CD8-positive, alpha-beta memory T cell (primary cell): ENCODE measurements at places on chromosomes 13 and 19.
A peak's percentile ranks its signal among the peaks of the same experiment; 100 is the strongest.

DNA sequence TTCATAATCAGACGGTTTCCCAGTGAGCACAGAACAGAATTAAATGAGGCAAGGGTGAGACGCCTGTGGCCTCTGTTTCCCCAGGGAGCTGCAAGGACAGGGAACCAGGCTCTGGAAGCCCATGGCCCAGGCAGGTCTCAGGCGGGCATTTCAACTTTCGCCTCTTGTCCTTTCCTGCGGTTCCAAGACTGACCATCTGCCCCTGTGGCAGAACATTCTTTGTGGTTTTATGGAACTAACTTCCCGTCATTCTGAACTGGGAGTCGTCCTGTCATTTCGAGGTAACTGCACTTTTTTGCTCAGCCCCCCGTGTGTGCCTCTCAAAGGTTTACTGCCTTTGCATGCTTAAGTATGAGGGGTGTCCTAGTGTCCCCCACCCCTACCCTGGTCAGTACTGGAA, 70.9 kb downstream of the KL start:
- no peak for DNase-seq

GRCh38 chr19:15113245-15114152, 6.3 kb downstream of the SYDE1 start:
- DNase-seq = no peak

DNA sequence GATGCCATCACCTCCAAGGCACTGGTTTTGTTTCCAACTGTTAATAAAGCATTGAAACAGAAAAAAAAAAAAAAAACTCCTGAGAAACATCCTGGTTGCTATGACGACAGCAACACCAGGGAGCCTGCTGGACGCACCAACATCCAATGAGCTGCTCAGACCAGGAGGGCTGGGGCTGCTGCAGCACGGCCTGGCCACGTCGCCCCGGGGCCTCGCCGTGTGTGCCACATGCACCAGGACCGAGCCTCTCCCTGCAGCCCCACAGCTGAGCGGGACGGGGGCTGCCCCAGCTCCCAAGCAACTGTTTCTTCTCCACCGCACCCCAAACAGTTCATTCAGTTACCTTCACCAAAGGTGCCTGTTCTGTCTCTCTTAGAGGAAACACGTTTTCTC, 54.5 kb downstream of the RASA3 start:
- DNase-seq = peak; percentile 47

- no peak for DNase-seq
Measured at GRCh38 chr13:78631077-78631476, 27.7 kb upstream of the POU4F1 start.

DNA sequence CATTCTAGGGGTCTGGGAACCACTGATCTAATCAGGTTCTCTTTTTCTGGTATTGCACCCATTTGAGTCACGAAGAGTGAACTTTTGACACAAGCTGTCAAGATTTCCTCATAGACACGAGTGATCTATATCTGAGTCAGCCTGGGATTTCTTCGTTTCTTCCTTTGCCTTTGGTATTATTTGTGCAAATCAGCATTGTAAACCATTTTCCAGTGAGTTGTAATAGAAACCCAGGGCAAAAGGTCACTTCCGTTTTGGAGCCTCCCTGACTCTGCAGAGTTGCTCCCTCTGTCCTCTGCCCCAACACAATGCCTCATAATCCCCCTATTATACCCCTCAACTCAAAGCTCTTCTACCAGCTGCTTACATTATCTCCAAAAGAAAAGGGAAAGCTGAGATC, 615.1 kb downstream of the EFNB2 start:
- DNase-seq = no peak

GRCh38 chr19:45166723-45167252, 6.0 kb upstream of the NKPD1 start:
- no peak for DNase-seq

DNA sequence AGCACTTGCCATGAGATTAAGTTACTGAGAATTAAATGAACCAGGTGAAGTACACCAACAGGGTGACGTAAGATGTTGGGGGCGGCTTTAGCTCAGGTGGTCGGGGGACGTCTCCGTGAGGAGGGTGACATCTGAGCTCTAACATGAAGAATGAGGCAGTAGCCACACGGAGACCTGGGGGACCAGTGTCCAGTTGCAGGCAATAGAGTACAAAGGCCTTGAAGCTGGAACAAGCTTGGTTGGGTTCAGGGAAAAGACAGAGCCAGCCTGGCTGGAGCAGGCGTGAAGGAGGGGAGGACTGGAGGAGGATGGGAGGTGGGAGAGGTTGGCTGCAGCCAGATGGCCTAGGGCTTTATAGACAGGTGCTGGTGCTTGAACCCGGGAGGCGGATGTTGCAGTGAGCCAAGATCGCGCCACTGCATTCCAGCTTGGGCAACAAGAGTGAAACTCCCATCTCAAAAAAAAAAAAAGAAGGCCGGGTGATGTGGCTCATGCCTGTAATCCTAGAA, 1.6 kb downstream of the SPINT2 start:
- DNase-seq = no peak

DNA sequence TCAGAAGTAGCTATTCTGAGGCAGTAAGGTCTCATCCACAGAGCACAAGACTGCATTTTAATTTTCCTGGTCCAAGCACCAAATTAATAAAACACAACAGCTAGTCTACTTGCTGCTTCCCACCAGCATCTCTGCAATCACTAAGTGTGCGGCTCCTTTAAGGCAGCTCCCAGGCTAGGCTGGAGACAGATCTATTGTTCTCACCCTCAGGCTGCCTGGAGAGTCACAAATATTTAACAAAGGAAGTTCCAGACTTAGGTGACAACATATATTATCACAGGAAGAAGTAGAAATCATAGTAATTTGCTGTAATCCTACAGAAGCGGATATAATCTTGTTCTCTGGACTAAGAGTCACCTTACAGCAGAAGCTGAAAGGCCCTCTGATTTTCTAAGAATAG, 2.2 kb upstream of the EID2 start:
- DNase-seq = no peak

DNA sequence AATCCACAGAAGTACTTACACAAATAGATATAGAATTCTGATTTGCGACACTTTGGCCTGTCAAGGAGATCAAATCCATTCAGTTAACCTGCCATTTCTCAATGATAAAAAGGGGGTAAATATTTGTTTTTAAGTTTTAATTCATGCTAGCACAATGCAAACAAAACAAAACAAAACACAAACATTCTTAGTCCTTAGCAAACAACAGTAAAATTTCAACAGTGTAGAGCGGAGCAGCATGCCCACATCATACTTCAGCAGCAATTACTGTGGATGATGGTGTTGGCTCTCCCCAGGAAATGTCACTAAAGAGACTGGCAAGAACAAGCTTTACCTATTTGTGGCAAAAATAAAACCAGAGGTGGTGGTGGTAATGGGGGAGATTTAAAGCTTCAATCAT, 625.2 kb upstream of the PCDH20 start:
- no peak for DNase-seq

DNA sequence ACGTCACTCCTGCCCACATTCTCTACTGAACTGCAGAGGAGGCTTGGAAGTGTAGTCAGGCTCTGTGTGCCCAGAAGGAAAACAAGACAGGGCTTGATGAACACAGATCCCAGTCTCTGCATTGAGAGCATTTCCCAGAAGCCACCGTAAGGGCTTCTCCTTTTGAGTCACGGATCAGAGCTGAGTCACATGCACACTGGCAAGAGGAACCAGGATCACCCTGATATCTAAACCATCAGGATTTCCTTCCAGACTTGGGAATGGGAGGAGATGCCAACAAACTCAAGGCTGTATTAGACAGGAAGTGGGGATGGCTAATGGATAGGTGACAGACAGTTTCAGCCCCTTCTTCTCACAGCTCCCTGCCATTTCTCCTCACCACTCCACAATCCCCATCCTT, 17.7 kb upstream of the FBXO17 start:
- DNase-seq = no peak

GRCh38 chr13:93217721-93218261, 8.8 kb upstream of the GPC6 start:
- no peak for DNase-seq

DNA sequence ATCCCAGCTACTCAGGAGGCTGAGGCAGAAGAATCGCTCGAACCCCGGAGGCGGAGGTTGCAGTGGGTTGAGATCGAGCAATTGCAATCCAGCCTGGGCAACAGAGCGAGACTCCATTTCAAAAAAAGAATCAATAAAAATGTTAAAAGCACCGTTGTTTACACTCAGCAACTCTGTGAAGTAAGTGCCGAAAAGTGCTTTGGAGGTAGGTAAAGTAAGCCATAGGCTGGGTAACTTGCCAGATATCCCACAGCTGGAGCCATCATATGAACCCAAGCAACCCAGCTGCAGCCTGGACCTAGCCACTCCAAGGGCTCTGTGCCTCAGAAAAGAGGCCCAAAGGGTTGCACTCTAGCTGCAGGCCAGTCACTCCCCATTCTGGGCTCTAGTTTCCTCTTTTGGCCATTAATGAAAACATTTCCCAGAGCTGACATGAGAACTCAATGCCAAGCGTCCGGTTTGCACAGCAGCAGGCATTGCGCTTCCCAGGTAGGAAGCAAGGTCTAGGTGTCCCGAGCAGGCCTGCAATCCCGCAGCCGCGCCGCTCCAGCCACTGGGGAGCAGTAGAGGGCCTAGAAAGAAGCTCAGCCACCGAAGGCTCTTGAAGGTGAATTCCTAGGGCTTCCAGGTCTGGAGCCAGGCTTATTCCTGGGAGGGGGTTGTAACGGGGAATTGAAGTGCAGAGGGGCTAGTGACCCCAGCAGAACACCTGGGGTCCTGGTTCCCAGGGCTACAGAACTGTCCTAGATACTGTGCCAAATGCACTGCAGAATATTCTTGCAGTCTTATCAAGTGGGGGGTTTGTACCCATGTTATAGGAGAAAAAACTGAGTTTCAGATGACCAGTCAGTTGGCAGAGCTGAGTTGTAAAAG, 4.1 kb upstream of the CD79A start:
- peak; percentile 57 for DNase-seq

DNA sequence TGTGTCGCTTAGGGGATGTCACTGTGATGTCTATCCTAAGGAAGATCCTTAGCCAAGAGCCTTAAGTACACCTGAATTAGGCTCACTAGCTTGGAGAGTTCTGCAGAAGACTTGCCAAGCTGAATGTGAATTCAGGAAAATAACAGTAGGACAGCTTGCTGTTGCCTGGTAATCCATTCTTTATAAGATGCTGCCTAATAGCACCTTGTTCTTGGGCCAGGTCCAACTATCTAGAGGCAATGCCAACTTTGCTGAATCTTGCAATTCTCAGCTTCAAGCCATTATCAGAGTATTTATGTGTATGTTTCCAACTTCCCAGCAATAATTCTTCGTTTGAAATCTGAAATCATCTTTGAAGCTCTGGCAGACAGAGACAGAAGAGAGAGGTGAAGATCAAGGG, 102.8 kb downstream of the PCDH17 start:
- DNase-seq = no peak

DNA sequence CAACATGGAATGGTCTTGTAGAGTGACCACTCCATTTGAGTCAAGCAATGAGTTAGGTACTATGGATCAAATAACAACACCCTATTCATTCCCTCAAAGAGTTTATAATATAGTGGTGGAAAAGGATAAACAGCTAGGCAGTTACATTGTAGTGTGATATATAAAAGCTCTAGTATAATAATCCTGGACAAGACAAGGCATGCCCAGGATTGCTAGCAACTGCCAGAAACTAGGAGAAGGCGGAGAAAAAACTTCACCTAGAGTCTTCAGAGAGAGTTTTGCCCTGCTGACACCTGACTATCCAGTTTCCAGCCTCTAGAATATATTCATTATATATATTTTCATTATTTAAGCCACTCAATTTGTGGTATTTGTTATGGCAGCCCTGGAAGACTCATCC, 530.6 kb downstream of the KLF12 start:
- no peak for DNase-seq

DNA sequence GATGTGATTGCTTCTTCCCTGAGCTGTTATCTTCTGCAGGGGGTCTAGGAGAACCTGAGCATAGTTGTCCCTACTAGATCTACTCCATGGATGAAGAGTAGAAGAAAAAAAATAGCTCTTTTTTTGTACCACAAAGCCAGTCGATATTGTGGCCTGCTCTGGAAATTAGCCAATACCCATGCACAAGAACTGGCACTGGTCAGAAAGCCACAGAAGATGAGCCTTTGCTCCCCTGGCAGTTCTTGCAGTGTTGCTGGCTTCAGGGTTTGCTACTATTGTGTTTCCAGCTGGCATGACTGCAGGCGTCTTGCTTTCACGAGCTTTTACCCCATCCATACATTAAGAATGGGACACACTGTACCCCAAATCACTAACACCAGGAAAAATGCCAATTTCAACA, 547.7 kb upstream of the KLF12 start:
- no peak for DNase-seq

DNA sequence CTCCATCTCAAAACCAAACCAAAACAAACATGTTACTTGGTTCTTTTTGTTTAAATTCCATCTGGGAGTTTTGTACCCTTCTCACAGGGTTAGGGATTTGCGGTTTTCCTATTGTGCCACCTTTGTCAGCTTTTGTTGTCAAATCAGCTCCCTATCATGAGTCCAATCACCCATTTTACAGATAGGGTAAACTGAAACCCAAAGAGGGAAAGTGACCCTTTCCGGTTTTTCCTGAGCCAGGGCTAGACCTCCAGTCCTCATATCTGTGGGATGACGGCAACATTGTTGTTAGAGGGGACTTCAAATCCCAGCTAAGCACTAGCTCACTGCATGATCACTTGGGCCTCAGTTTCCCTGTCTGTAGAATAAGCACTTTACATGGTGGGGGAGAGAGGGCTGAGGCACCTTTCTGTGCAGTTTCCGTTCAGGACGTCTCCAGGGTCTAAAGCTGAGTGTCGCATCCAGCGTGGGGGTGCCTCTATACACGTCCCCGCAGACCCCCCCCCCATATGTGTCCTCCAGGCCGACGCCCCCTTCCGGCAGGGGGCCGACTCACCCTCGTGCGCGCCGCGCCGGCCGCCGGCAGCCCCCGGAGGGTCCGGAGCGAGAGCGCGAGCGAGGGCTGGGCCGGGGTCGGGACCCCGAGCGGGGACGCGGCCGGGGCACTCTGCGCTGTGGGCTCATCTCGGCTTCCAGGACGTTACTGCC, 3.9 kb downstream of the CCDC194 start:
- DNase-seq = no peak

- DNase-seq = no peak
Measured at GRCh38 chr13:108834193-108834592, 204.8 kb downstream of the MYO16 start.

- no peak for DNase-seq
Measured at GRCh38 chr13:70253834-70254233, 145.6 kb upstream of the KLHL1 start.

DNA sequence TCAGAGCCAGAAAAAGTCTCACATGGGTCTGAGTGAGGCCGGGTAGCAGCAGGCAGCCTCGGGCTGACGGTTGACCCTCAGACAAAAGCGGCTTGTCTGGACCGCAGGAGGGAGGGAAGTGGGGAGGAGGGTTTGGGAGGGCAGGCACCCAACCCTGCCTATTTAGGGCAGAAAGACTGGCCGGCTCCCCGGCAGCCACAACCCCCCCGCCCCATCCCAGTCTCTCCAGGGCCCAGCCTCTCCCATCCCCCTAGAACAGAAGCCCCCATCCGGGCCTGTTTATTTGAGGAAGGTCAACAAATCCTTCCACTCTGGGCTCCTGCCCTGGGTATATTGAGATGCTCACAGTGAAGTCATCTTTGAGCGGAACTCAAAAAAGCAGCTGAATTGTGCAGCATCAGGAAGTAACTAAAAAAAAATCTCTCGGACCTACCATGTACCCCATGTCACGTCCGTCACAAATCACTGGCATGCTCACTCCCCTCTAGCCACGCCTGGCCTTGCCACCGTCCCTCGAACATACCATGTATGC, 6.3 kb downstream of the DACT3 start:
- no peak for DNase-seq
